ENCODE measurements at places on chromosomes 16 and 17. TPM values are rescaled to one million over a fixed set of nuclear protein-coding genes. Genes with fewer than 3 reads are reported as not detected.

The MED13 gene
- total RNA-seq = 29.0 TPM

The HNF1B gene
- total RNA-seq = not detected

The ASGR1 gene
- total RNA-seq = 0.14 TPM

The SMTNL2 gene
- total RNA-seq = 33.4 TPM

The OR1A1 gene
- not detected for total RNA-seq

The TNFSF13 gene
- 6.3 TPM for total RNA-seq

The HYDIN gene
- total RNA-seq = 1.6 TPM

The CDT1 gene
- total RNA-seq = 0.63 TPM

The CCL17 gene
- total RNA-seq = not detected

The KRTAP9-2 gene
- not detected for total RNA-seq

The METTL23 gene
- 21.0 TPM for total RNA-seq

The CHCT1 gene
- not detected for total RNA-seq

The CLDN7 gene
- 1.6 TPM for total RNA-seq

The GCGR gene
- not detected for total RNA-seq

The NDUFAB1 gene
- 464 TPM for total RNA-seq

The NPIPB8 gene
- not detected for total RNA-seq

The KRT26 gene
- total RNA-seq = not detected

The KRT37 gene
- total RNA-seq = not detected

The WNT3 gene
- total RNA-seq = 0.96 TPM

The CD7 gene
- 0.47 TPM for total RNA-seq

The DPEP2NB gene
- not detected for total RNA-seq

The NHLRC4 gene
- 0.11 TPM for total RNA-seq

The MATCAP1 gene
- total RNA-seq = 14.2 TPM

The MYH13 gene
- total RNA-seq = not detected

The SSTR5 gene
- 22.6 TPM for total RNA-seq

The TNFRSF13B gene
- total RNA-seq = not detected

The KRT9 gene
- not detected for total RNA-seq

The NXN gene
- total RNA-seq = 13.8 TPM

The MPV17L gene
- total RNA-seq = 7.0 TPM

The FBXW10 gene
- 0.08 TPM for total RNA-seq

The BCL6B gene
- total RNA-seq = 13.7 TPM

The TMC6 gene
- total RNA-seq = 39.5 TPM

The ADORA2B gene
- total RNA-seq = 0.55 TPM

The ATP6V0A1 gene
- total RNA-seq = 25.6 TPM

The PPP1R1B gene
- total RNA-seq = 0.36 TPM

The NXPH3 gene
- total RNA-seq = 4.0 TPM

The CDH1 gene
- total RNA-seq = 0.11 TPM

The ACAP1 gene
- total RNA-seq = 13.4 TPM
